ENCODE measurements at places on chromosomes 7 and 10.

GRCh38 chr10:118332948-118333710 lies 9.0 kb downstream of the FAM204A start:
- no peak for DNase-seq

- no peak for DNase-seq
Measured at GRCh38 chr7:148447221-148447849, 143.2 kb upstream of the C7orf33 start.

- DNase-seq: peak; percentile 6
Measured at GRCh38 chr10:94042001-94042833, 48.5 kb downstream of the PLCE1 start.

GRCh38 chr10:74738985-74739567 lies 87.3 kb upstream of the KAT6B start:
- no peak for DNase-seq

DNA sequence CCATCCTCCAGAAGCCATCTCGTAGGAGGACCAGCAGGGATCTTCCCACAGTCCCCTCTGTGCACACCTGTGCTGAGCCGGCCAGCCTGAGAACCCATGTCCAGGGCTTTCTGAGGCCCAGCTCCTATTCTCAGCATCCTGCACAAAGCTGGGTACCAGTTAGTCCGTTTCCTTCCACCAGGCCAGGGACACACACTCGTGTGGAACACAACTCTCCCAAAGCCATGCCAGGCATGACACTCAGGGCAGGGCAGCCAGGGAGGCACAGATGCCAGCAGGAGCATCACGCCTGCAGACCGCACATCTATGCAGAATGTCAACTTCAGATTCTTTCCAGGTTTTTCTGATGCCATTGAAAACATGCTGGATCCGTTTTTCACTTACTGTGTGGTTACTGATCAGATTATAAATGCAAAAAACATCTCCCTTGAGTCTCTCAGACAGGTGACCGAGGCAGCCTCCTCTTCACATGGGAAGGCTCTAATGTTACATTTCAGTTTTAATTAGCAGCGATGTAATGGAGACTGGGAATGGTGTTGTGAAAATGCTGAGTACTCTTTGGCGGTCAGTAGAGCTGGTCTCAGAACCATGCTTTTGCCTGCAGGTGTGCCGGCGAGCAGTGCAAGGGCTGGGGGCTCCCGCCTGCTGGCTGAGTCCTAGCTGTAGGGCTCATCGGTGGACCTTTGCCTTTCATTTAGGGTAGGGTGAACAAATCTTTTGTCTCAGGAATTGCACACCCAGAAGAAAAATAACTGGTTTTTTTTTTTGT lies 3.3 kb upstream of the SUN1 start:
- DNase-seq: no peak

DNA sequence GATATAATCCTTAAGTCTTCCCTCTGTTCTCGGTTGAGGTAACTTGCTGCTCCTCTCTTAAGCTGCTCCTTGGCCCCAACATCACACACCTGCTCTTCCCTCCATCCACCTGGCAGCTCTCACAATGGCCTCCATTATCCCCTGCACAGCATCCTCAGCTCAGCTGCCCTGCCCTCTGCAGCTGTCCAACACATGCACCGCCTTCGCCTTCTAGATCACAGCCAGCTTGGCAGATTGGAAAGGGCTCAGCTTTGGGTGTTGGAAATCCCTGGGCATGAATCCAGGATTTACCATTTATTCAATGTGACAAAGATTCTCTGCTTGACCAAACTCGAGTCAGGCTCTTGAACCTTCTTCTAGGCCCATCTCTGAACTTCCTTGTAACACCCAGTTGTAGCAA lies 20.6 kb downstream of the RGR start:
- no peak for DNase-seq

DNA sequence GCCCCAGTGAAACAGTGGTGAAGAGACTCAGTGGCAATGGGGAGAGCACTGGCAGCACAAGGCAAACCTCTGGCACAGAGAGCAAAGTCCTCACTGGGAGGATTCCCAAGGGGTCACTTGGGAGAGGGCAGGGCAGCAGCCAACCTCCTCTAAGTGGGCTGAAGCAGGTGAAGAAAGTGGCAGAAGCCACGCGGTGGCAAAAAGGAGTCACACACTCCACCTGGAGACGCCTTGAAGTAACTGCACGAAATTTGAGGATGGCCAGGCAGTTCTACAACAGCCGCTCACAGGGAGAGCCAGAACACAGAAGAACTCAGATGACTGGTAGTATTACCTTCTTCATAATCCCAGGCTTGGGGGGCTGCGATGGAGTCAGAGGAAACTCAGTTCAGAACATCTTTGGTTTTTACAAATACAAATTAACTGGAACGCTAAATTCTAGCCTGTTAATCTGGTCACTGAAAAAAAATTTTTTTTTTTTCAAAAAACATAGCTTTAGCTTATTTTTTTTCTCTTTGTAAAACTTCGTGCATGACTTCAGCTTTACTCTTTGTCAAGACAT lies 574 bp upstream of the IL6 start:
- DNase-seq: no peak

GRCh38 chr7:38409531-38409930 lies 136.1 kb upstream of the TARP start:
- no peak for DNase-seq

GRCh38 chr10:122112625-122113160 lies 123.7 kb downstream of the TACC2 start:
- peak; percentile 69 for DNase-seq

- no peak for DNase-seq
Measured at GRCh38 chr10:77256346-77256745, 381.3 kb downstream of the KCNMA1 start.

GRCh38 chr10:44196008-44196320 lies 188.9 kb downstream of the CXCL12 start:
- DNase-seq: no peak

DNA sequence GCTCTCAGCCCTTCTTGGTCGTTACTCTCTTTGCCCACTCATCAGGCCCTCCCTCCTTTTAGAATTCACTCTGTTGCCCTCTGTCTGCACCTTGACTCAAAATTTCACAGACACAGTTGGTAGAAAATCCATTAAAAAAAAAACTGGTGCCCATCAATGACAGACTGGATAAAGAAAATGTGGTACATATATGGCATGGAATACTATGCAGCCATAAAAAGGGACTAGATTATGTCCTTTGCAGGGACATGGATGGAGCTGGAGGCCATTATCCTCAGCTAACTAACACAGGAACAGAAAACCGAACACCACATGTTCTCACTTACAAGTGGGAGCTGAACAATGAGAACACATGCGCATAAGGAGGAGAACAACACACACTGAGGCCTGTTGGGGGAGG lies 115.7 kb downstream of the PARP12 start:
- DNase-seq: no peak

DNA sequence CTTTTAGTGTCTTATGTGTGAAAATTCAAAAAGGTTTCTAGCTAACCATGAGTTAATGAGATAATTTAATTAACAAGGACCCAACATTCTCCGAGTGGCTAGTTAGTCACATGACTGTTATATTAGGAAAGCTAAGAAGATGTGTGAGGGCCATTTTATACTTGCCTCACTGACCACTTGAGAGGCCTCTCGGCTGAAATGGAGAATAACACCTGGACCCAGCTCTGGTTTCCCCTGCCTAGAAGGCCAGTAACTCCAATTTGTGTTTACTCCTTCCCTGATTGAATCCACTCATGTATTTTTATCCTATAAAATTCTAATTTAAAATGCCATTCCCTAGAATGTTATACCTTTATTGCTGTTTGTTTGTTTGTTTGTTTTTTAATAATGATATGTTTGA lies 1091.2 kb downstream of the KCNMA1 start:
- no peak for DNase-seq

- no peak for DNase-seq
Measured at GRCh38 chr10:120286280-120286679, 170.7 kb upstream of the PLPP4 start.

GRCh38 chr7:31710171-31710570 lies 23.2 kb downstream of the PPP1R17 start:
- no peak for DNase-seq

GRCh38 chr7:156731651-156732050 lies 91.1 kb downstream of the RNF32 start:
- DNase-seq: no peak

- DNase-seq: no peak
Measured at GRCh38 chr10:111323389-111323966, 246.6 kb downstream of the ADRA2A start.

DNA sequence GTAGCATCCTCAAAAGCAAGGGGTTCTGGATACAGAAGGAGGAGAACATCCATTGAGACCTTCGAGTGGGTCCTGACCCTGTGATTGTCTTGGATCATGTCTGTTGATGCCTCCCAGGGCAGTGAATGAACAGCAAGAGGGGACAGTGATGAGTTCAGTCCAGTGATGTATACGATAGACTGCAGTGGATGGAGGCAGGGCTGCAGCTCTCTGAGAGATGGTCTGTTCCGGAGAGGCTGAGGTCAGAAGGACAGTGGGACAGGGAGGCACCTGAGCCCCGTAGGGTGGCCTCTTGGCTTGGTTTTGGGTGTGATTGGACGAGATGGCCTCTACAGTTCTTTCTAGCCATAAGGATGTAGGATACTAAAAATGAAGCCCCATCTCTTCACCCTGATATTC lies 280.4 kb downstream of the CAMK1D start:
- no peak for DNase-seq

DNA sequence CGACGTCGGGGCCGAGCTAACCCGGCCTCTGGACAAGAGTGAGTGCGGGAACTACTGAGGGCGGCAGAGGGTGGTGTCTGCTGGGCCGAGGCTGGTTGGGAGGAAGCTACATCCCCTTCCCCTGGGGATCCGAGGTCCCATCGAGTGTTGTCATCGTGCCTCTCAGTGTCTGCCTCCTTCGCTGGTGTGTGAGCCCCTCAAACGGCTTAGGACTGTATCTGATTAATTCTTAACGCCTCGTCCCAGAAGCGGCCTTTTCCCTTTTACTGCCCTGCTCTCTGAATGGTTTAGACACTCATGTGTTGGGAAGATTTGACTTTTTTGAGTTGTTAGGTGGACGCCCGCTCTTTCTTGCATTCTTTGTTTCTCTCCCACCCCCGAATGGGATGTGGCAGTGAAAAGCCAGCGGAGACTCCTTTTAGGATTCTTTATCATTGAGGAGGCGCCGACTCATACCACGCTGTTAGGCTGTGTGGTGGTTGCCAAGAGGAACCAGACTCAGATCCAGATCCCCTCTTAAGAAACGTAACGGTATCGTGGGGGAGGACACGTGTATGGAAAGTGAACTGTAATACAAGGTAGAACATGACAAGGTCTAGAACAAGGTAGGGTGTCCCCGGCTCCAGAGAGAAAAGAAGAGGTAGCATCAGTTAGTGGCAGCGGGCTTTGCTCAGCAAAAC lies 631 bp downstream of the SUPV3L1 start:
- DNase-seq: no peak

- DNase-seq: peak; percentile 43
Measured at GRCh38 chr7:1087952-1088920, at the start of gene GPER1. GPER1 (plus strand) TSS chr7:1088113; CDS start chr7:1091729, 3,616 bp downstream.

All from GOT3 (cell line).